GM03348 (cell line): ENCODE measurements at places on chromosomes 5 and 9.

DNA sequence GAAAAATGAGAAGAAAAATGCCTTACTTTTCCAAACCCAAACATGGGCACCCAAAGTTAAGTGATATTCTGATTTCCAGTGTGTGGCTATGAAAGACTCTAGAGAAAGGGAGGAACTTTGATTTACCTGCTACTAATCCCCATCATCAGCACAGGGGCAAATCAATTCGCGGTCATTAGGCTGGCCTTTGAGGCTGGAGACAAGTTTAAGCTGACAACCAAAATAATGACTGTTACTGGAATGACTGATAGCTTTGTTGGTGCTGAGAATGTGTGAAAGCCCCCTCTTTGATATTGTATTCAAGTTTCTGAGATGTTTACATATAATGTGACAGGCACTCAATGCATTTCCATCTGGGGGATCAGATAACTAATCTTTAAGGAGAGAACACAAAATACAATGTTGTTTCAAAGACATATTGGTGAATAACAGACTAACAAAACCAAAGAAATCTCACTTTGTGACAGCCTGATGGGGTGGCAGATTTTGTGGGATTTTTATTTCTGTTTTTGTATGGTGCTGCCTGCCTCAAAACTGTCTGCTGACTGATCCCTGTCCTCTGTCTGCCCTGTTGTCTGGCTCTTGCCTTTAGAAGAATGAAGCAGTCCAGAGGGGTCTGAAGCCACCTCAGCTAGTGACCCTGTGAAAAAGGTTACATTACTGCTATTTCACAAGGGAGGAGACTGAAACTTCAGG is 12.6 kb upstream of the INSYN2B start:
- DNase-seq = no peak

GRCh38 chr9:80922544-80922943 is 766.8 kb downstream of the TLE1 start:
- DNase-seq = no peak

DNA sequence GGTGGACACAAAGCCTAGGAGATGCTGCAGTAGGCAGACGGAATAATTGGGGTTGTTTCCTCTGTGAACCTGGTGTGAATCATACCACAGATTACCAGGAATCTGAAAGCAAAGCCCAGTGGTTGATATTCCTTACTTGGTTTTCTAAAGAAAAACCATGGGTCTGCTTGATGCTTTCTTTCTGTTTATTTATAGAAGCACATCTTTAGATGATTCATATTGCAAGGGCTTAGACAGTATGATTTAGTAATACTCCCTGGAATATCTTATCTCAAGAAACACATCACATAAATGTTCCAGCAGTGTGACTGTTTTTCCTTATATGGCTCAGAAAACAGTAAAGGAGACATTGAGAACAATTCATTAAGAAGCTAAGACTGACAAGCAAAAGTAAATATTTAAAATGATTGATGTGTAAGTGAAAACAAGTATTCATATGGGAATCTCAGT is 623.3 kb downstream of the RAB3C start:
- DNase-seq = peak; percentile 6

- peak; percentile 20 for DNase-seq
These were observed 333.3 kb downstream of the SEMA5A start for GRCh38 chr5:9212605-9213004.

GRCh38 chr9:136943291-136944211 is 987 bp downstream of the FBXW5 start:
- no peak for DNase-seq

DNA sequence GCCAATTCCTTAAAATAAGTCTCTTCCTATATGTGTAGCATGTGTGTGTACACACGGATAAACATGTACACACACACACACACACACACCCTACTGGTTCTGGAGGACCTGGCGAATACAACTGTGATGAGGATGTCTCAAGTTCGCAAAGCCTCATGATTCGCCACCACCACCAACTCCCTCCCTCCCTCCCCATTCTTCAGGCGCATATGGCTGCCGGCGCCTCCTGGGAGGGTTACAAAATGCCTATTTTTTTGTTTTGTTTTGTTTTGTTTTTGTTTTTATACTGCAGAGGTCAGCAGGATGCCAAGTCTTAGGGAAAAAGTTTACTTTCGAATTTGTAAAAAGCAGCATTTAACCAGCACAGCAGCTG is 88.0 kb downstream of the DAP start:
- no peak for DNase-seq

DNA sequence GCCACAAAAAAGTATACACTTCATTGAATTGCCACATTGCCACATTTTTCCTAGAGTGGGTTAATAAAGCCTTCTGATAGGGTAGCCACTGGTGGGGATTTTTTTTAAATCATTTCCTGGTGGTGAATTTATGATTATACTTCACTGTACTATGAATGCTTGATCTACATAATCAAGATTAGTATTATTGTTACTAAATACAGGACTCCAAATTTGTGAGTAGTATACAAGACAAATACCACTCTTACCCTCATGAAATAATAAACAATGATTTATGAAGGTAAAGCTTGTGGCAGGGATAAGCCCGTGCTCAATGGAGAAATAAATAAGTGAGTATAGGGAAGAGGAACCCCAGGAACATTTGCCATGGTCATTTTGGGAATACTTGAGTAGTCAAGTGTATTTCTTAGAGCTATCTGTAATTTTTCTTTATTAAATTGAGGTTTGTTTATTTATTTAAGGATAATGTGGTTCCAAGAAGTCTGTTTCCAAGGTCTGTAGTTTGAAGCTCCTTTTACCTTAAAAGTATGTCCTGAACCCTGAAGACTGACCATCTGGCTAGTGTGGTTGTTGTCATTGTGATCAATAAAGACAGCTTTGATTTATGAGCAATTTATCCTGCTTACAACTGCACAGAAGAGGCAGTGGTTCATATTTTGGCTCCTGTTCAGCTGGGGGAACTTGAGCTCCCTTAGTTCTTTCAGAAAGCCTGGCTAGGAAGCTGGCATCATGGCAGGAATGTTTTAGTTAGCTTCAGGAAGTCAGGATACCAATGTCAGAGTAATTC is 118.6 kb downstream of the ZSWIM6 start:
- DNase-seq = peak; percentile 32

DNA sequence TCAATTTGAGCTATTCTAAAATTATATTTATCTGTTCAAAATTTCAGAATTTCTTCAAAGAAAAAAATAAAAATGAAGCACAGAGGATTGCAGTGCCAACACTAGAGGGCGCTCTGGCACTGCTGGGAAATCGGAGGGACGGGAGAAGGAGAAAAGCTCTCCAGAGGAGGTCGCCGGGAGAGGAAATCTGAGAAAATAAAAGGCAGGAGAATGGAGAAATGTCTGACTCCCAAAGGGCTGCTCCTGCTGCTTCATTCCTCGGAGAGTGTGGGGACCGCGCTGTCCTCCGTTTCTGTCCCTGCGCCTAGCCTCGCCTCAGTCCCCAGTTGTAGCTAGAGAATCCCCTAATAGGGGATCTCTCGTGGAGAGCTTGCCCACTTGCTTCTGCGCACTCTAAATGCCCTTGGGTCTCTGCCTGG is 40.0 kb upstream of the ARSB start:
- DNase-seq = peak; percentile 81

DNA sequence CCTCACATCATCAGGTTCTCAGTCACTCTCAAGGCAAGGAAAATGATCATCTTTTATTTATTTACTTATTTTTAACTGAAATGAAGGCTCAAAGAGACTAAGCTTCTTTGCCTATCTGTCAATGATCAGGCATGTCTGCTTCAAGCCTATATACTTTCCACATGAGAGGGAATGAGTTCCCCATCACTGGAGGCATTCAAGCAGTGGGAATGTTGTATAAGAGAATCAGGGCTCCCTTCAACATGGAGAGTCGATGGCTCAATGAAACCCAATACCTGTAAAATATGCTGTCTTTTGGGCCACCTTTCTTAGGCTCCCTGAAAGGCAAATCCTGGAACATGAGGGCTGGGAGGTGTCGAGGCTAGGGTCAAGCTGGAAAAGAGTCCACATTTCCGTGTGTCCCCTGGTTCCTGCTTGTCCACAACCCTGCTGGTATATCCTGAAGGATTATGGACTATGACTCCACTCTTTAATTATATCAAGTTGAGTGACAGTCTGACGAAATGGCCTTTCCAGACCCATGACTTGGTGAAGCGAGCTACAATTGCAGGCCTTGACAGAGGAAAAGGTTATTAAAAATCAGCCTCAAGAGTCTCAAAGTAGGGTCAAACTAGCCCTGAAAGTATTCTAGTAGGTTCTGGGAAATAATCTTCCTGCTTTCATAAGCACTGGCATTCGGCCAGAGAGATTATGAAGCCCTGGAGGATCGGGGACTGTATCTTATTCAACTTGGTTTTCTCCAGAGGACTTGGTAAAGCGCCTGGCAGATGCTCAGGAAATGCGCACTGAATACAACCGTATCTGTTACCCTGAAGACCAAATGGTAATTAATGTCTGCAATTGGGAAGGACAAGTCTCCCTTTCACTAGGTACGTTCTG is 145.9 kb upstream of the TBC1D2 start:
- no peak for DNase-seq
